ENCODE measurements at places on chromosomes 3 and 15.

DNA sequence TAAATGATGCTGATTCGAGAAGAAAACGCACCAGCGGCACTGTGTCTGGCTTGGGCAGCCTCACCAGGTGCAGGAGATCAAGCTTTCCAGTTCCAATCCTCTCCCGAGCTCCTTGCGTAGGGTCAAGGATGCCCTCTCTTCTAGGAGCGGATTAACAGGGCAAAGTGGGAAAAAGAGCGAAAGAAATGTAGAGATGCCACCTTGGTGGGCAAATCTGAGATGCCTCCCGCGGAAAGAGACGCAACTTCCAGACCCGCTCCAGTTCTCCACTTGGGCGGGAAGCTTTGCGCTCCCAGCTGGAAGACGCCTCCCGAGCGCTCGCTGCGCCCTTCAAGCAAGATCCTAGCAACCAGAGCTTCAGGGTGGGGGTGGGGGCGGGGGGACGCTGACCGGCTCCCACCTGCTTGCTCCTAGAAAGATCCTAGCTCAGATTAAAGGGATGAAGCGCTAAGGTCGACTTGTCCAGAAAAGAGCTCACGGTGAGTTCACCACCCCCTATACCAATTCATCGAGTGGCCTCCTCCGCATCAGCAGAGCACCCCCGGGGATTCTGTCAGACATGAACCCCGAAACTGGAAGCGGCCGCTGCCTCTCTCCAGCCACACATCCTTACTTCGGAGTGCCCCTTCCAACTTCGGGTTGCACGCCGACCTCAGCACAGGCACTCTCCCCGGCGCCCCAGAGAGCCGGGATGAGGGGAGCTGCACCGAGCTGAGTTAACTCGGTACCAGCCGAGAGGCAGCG is 769 bp downstream of the TAFA4 start:
- DNase-seq, result no peak

DNA sequence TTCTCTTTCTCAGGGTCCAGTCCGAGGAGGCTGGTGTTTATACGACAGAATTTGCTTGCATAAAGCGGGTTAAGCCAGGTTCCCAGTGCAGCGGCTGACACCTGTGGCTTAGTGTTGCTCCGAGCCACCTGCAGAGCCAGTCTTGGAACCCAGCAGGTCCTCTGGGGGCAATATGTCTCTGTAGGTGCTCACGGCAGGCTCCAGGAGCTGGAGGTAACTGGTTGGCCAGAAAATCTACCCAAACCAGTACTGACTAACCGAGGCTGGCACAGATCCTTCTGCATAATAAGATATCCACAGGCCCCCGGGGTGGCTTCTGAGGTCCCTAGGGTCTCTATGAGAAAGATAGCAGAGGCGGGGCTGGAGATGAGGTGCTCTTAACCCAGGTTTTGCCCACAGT is 3.2 kb downstream of the MGLL start:
- DNase-seq, result no peak

- DNase-seq, result no peak
Observed at GRCh38 chr15:39641191-39641889, 60.5 kb downstream of the THBS1 start.

DNA sequence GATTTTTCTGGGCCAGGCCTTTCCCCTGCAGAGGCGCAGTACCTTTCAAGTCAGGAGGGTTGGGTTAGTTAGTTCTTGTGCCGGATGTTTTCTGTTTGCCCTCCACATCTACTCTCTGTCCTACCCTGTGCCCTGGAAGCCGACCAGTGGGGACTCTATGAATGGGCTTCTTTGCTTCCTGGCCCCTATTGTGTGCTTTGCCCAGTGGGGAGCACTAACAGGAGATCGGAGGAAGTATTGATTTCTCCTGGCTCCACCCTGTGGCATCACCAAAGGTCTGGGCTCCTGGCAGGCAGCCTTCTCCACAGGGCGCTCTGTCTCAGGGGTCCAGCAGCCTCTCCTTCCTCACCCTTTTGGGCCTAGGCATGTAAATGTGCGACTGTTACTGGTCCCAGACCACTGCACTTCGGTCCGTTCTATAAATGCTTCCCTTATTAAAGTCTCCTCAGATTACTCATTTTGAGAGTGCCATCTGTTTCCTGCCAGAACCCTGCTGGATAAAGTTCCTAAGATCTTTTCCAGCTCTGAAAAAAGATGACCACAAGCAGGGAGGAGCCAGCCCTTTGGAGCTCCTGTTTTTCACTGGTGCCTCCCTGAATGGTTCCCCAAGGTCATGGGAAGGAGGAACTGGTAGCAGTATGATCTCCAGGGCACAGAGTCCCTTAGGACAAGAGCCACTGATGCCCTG is 44.5 kb downstream of the CTDSPL start:
- no peak for DNase-seq

- DNase-seq, result no peak
Observed at GRCh38 chr3:82416830-82417229, 655.4 kb upstream of the GBE1 start.

GRCh38 chr15:71677352-71677751 is 133.0 kb upstream of the NR2E3 start:
- no peak for DNase-seq

- DNase-seq, result no peak
Observed at GRCh38 chr3:169105561-169105960, 558.0 kb downstream of the MECOM start.

GRCh38 chr3:169342652-169343505 is 320.6 kb downstream of the MECOM start:
- no peak for DNase-seq

- DNase-seq, result peak; percentile 88
Observed at GRCh38 chr3:50587806-50588758, 18.8 kb downstream of the HEMK1 start.

DNA sequence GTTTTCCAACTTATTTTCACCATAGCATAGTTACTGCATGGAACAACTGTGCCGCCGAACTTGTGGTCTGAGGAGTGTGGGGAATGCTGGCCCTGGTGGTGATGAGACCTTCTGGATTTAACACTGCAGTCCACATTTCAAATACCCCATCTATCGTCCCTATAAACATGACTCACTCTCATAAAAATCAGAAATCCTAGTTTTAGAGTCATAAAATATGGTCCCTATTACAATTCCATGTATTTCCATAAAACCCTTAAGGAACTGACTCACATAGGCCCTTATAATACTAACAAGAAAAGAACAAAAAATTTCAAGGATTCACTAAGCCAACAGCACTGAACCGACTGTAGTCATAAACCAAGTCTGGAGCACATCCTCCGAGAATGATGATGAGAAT is 147.2 kb downstream of the FOXP1 start:
- DNase-seq, result no peak

DNA sequence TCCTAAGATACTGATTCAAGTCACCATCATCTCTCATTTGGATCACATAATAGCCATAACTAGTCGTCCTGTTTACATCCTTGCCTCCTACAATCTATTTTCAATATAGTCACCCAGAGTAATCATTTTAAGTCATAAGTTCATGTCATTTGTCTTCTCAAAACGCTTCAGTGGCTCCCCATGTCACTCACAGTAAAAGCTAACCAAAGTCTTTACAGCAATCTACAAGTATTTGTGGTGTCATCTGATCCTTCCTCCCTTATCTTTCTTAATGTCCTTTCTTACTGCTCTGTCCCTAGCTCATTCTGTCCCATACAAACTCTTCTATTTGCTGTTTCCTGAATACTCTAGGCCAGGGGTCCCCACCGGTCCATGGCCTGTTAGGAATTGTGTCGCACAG is 28.8 kb downstream of the GBE1 start:
- no peak for DNase-seq

- DNase-seq, result no peak
Observed at GRCh38 chr15:29734917-29735572, 87.2 kb downstream of the TJP1 start.

Data from stimulated activated naive CD4-positive, alpha-beta T cell treated with Interleukin-2 at 50 U/mL for 16 hours (primary cell).